ENCODE measurements at places on chromosomes 12 and 14.

DNA sequence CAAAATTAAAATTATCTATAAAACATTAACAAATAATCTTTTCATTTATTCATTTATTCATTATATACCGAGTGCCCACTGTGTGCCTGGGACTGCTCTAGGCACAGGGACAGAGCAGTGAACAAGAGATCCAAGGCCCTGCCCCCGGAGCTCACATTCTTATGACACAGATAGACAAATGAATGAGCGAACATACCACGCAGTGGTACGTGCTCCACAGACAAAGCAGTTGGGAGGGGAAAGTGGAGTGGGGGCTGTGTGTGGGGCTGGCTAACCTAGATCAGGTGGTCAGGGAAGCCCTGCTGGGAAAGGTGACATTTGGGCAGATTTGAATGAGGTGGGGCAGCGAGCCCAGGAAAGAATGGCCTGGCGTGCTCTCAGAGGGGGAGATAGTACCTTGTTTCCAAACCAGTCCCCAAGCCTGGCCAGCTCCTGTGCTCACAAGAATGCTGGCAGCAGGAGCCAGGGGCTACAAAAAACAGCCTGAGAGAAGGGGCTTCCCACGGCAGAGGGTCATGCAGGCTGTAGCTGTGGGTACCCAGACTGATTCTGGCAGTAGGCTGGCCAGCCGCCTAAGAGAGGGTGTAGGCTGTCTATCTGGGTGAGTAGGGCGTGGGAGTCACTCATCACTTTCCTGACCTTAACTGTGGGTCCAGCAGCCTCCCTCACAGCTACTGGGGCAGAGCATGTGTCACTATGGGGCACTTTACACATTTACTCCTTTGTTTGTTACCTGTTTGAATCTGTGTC, 57.8 kb upstream of the ACTN1 start:
- DNase-seq: no peak

DNA sequence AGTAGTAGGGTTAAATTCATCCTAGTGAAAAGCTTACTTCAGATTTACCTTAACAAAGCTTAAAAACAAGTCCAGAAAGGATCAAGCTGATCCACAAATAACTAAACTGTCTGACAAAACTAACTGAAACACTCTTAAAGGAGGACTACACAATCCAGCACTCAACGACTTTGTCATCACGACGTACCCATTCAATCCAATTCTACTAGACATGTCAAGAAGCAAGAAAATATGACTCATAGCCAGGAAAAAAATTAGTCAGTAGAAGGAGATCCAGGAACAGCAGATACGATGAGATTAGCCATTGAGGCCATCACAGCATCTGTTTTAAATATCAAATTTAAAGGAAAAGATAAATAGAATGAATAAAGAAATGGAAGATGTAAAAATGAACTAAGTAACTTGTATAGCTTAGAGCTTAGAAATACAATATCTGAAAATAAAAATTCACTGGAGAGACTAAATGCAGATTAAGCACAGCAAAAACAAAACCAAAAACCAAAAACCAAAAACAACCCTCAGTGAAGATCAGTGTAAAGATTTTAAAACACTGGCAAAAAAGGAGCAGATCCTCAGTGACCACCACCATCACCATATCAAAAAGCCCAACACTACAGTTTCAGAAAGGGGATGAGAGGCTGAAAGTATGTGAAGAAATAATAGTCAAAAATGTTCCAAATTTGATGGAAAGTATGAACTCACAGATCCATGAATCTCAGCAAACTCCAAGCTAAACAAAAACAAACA, 95.0 kb upstream of the CCND2 start:
- DNase-seq: no peak

DNA sequence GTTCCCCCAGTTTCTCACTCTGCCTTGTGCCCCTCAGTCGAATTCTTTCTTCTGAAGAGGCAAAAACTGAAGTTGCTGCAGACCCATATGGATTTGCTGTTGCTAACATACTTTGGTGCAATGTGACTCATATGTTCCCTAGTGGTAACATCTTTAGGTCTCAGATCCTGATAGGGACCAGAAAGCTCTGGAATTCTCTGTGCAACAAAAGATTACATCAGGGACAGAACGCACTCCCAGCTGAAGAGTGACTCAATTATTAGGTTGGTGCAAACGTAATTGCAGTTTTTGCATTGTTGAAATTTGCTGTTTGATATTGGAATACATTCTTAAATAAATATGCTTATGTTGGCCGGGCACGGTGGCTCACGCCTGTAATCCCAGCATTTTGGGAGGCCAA, 8.2 kb upstream of the DHRS2 start:
- no peak for DNase-seq

GRCh38 chr12:8493084-8493483, 20.2 kb upstream of the CLEC4D start:
- no peak for DNase-seq
